ENCODE measurements at places on chromosomes 12 and 14.

- DNase-seq: no peak
Observed at GRCh38 chr14:61279082-61279481, 2.1 kb downstream of the TMEM30B start.

- peak; percentile 23 for DNase-seq
Observed at GRCh38 chr12:104687823-104688573, 231.2 kb downstream of the CHST11 start.

DNA sequence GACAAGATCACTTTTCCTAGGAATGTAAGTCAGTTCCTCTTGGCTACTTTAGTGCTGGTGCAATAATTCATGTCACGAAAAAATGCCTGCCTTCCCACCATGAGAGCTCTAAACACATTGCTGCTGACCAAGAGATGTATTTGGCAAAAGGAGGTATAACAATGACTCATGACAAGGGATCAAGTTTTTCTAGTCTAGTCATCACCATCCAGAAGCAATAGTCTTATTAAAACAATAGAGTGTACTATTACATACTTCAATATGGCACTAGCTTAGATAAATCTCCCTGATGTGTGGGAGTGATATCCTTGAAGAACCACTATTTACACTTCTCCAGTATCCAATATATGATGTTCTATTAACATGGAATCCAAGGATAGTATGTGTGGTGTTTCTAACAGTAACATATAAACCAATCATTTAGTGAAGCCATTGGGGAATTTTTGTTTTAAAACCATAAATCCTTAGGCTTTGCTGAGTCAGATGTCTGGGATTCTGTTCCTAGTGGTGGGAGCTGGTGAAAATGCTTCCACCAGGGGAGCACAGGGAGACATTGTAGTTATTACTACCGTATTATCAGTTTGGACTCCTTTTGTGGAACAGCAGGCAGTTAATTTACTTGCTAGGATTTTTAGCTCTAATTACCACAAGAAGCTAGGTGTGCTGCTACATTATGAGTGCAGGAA, 1387.5 kb downstream of the LRFN5 start:
- no peak for DNase-seq

DNA sequence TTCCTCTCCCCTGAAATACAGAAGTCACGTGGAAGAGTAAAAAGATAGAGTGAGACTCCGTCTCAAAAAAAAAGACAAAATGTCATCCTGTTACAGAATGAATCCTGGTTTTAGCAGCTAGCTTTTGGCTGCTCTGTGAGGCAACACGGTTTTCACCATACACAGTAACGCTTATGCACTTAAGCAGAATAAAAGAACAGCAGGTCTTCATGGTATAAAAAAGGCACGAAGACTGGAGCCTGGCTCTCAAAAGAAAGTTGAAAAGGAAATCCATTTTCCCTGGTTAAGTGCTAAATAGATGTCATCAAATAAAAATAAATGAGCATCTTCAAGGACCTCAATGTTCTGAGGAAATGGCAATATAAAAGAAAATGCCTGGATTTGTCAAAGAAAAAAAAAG, 444.1 kb downstream of the IPO8 start:
- no peak for DNase-seq

GRCh38 chr12:104137001-104137901, 759 bp downstream of the NFYB start:
- DNase-seq: no peak

GRCh38 chr14:22315336-22315735, 273.7 kb downstream of the DAD1 start:
- no peak for DNase-seq

Measured in activated CD8-positive, alpha-beta memory T cell treated with anti-CD3 and anti-CD28 coated beads for 4 hours (primary cell).